Fibroblast of villous mesenchyme (primary cell): ENCODE measurements at places on chromosomes 1 and 21.

DNA sequence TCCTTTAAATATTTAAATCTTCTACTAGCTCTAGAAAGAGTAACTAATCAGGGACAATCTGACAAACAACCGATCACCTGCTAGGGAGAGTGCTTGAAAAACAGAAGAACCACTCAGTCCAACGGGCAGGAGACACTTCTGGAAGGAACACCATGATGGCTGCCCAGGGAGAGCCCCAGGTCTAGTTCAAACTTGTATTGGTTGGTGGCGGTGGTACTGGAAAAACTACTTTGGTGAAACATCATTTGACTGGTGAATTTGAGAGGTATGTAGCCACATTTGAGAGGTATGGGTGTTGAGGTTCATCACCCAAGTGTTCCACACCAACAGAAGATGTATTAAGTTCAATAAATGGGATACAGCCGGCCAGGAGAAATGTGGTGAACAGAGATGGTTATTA lies 4.8 kb upstream of the WDR47 start:
- no peak for DNase-seq

DNA sequence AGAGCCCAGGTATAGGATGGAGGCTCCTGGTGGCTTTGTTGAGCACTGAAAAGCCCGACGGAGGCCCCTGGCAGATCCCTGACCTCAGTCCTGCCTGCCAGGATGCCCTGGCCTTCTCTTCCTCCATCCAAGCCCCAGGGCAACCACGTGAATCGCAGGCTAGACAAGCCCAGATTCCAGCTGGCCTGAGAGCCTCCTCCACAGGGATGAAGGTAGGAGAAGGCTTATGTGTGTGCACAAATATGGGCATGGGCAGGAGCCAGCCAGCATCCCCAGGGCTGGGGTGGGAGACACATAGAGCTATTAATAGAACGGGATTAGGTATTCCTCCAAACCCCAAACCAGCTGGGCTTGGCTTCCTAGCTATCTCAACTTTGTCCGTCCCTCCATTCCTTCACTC lies 4.0 kb upstream of the EXTL1 start:
- DNase-seq = no peak

DNA sequence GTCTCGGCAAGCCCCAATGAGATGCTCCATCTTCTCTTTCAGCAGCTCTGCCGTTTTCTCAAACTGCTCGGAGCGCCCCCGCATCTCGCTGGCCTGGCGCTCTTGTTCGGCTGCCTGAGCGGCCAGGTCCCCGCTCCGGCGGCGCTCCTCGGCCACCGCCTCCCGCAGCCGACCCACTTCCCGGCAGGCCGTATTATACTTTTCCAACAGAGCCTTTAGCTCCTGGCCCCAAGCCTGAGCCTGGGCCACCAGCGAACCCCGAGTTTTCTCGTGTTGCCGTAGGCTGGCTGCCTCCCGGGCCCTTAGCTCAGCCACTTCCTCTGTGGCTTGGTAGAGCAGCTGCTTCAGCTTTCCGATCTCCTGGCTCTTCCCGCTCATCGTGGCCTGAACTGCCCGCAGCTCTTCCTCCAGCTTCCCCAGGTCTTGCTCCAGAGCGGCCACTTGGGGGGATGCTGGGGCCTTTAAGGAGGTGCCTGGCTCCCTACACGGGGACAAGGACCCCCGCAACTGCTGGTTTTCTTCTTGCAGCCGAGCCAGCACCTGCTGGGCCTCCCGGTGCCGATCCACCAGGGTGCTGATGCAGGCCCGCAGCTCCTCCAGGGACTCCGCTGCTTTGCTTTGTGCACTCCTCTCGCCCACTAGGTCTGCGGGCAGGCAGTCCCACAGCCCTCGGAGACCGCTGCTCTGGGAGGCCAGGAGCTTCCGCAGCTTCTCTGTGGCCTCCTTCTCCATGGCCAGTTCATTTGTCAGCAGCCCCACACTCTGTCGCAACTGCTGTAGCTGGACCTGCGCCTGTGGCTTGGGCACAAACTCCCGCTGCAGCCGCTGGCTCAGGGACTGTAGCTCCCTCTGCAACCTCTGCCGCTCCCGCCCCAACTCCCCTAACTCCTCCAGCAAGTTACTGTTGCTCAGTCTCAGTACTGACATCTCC lies 13.4 kb upstream of the PIAS3 start:
- DNase-seq = peak; percentile 45

- DNase-seq = no peak
These were observed 6.8 kb upstream of the IFNAR1 start for GRCh38 chr21:33317786-33318486.

- no peak for DNase-seq
These were observed 129.8 kb downstream of the CYYR1 start for GRCh38 chr21:26443291-26443690.

DNA sequence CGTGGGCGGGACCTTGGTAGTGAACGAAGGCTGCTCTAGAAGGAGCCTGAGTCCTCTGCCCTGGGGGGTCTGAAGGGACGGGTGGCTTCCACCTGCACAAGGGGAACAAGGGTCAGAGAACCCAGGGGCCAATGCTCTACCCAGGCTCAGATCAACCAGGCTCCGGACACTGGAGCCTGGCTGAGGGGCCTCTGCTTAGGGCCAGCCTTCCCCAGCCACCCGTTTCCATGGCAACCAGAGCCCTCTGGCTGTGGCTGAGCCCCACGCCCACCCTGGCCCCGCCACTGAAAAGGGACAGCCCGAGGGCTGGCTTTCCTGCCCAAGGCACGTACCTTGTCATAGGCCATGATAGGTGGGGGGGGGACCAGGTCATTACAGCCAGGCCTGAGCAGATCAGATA lies 724.6 kb downstream of the PTPRU start:
- no peak for DNase-seq

GRCh38 chr1:234698686-234699085 lies 88.7 kb upstream of the IRF2BP2 start:
- no peak for DNase-seq

- no peak for DNase-seq
These were observed 412.6 kb downstream of the PRDM2 start for GRCh38 chr1:14112613-14113012.

DNA sequence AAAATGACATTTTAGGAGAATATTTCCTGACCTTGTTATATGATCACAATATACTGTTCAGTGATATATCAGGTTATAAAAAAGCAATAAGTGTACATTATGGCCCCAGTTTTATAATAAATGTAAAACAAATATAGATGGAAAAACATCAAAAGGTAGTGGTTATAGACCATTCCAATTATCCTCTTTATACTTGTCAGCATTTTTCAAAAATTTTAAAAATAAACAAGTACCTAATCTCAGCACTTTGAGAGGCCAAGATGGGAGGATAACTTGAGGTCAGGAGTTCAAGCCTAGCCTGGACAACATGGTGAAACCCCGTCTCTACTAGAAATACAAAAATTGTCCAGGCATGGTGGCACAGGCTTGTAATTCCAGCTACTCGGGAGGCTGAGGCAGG lies 69.6 kb upstream of the B3GALNT2 start:
- no peak for DNase-seq

DNA sequence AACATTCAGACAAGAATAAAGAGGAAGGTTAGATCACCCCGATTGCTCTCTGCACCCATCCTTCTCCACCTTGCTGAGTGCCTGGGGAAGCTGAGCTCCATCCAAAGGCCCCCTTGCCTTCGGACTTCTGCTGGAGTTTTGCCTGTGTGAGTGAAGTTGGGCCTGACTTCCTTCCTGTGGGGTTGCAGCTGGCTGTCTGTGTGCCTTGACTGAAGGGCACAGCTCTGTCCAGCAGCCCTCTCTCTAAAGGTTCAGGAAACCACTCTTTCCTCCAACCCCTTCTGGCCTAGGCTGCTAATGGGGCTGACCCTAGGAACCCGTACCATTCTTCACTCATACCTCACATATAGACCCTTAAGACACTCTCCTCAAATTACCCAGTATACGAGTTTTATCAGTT lies 173.4 kb upstream of the HMCN1 start:
- DNase-seq = no peak

DNA sequence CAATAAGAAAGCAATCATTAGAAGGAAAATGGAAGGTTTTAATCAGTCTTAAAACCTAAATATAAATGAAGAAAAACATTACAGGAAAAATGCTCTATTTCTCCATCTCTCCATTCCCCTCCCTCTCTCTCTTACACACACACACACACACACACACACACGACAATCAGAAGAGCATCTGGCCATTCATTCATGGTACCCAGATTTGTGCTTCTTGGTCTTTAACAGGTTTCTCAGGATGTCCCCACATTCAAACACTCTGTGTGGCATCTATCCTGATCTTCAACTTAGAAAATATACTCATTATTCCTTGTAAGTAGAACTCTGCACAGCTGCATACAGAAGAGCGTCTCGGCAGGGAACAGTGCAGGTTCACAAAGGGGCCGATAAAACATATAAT lies 779 bp downstream of the LRRC40 start:
- peak; percentile 4 for DNase-seq

- DNase-seq = no peak
These were observed 20.9 kb downstream of the UQCRHL start for GRCh38 chr1:15786581-15786980.

- DNase-seq = no peak
These were observed 5.7 kb downstream of the GABRD start for GRCh38 chr1:2024887-2025286.

GRCh38 chr1:86754265-86754974 lies 50.0 kb downstream of the SH3GLB1 start:
- DNase-seq = no peak

DNA sequence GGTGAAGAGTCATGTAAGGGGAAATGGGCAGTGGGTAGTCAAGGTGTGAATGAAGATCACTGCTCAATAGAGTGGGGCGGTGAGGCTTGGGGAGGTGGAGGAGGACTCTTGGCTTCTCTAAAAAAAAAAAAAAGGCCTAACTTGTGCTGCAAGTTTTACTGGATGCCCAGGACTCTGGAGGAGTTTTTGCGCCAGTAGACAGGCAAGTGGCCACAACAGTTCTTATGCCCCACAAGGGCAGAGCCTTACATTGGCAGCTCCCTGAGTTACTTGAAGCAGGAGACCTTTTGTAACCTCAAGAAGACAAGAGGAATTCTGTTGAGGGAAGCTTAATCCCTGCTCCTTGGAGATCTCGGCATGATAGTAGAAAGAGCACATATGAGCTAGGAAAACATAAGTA lies 54.9 kb upstream of the PPP2R5A start:
- DNase-seq = no peak

DNA sequence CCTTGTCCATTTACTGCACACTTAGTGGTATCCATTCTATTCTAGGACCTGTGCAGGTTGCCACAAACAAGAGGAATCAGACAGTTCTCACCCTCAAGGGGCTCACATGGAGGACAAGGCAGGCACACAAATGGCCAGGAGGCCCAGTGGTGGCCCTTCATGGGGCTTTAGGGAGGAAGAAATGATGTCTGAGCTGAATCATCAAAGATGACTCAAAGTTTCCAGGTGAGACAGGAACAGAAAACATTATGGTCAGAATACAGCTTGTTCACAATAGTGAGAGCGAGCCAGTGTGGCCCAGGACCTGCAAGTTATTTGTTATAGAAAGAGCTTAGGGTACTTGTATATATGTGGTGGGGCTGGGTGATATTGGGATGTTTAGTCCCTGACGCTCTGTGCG lies 26.4 kb downstream of the SHISAL2A start:
- DNase-seq = no peak

- no peak for DNase-seq
These were observed 115.7 kb downstream of the RGL1 start for GRCh38 chr1:183920651-183921050.

GRCh38 chr1:233656032-233656635 lies 42.2 kb downstream of the KCNK1 start:
- DNase-seq = no peak

DNA sequence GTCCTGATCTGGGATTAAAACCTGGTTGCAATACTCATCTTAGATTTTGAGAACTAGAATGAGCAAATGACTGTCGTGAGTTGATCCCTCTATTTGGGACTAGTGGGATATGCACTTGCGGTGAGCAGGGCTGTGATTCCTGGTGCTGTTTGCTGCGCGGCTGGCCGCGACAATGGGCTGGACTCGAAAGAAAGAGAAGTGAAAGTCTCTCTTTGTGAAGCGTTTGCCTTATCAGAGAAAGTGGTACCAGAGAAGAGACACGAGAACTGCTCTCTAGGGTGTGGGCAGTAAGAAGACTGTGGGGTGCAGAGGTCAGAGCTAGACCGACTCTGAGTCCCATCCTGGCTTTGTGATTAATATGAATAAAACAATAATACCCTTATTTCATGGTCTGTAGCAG lies 8.6 kb downstream of the ST6GALNAC3 start:
- DNase-seq = no peak

DNA sequence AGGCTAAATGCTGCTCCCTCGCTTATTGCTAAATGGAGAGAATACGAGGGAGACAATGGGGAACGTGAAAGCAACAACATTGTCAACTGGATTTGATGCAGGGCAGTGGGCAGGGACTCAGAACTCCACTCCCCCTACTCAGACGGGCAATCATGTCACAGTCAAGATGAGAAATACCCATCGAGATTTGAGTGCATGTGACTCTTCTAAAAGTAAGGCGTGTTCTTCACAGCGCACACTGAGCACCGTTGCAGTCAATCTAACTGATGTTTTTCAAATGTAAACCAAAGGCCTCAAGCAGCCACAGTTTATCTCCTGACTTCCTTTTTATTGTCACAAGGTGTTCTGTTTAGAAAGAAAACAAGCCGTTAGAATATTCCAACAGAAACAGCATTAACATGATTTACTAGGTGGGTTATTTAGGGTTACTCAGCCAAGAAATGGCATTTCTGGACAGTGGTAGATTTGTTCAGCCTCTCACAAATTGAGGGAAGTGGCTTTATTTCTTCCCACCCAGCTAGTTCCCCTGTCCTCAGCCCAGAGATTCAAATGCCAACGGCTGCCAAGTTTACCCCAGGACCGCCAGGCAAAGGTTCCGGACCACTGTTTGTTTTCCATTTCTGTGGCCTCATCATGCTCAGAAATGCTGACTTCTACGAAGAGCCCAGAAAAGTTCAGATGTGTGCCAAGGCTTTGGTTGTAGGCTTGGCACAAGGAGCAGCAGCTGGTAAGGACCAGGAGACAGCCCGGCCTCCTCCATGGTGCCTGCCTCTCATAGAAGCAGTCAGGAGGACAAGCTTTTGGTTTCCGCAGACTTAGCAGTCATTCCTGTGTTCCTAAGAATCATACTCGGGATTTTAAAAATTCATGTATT lies 171.4 kb downstream of the KIF26B start:
- no peak for DNase-seq
